ENCODE measurements at places on chromosomes 12 and 14. TPM values are rescaled to one million over a fixed set of nuclear protein-coding genes. Genes with fewer than 3 reads are reported as not detected.

The KRT83 gene
- not detected for total RNA-seq

DNA sequence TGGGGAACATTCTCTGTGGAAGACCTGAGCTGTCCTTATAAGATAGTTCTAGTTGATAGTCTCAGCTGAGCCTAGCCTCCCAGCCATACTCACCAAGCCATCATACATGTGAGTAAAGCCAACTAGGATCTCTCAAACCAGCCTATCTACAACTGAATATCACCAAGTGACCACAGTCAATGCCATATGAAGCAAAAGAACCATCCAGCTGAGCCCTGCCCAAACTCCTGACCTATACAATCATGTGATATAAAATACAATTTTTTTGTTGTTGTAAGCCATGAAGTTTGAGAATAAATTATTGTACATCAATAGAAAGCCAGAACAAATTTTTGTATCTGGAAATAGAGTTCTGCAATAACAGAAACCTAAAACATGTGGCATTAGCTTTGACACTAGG, 118.3 kb downstream of the SLC25A21 start:
- no peak for DNase-seq

GRCh38 chr12:11839091-11839641, 189.7 kb downstream of the ETV6 start:
- DNase-seq: peak; percentile 78

DNA sequence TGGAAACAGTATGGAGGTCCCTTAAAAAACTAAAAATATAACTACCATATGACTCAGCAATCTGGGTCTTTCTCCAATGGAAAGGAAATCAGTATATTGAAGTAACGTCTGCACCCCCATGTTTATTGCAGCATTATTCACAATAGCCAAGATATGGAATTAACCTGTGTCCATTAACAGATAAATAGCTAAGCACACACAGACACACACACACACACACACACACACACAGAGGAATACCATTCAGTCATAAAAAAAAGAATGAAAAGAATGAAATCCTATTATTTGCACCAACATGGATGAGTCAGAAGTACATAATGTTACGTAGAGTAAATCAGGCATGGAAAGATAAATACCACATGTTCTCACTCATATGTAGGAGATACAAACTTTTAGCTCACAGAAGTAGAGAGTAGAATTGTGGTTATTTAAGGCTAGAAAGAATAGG, 4.7 kb downstream of the KLRK1 start:
- DNase-seq: peak; percentile 81

DNA sequence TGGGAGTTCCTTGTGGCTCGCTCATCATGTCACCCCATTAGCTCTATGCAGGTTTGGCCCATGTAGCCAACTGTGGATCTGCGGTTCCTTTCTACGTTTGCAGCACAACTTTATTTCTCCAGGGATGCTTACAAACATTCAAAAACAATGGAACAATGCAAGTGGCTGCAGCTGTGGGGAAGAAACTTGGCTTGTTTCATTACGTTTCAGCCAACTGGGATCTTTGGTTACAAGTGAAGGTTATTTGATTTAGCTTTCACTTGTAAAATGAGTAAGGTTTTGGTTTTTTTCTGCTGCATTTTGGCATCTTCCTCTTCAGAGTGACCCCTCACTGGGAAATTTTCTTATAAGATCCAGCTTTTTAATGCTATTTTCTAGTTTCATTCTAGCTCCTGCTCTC, 105.9 kb downstream of the PLXNC1 start:
- no peak for DNase-seq

The AQP6 gene
- total RNA-seq: not detected

The FOXG1 gene
- total RNA-seq: 16.7 TPM

The CIROP gene
- total RNA-seq: not detected

The SLC6A15 gene
- total RNA-seq: 0.27 TPM

DNA sequence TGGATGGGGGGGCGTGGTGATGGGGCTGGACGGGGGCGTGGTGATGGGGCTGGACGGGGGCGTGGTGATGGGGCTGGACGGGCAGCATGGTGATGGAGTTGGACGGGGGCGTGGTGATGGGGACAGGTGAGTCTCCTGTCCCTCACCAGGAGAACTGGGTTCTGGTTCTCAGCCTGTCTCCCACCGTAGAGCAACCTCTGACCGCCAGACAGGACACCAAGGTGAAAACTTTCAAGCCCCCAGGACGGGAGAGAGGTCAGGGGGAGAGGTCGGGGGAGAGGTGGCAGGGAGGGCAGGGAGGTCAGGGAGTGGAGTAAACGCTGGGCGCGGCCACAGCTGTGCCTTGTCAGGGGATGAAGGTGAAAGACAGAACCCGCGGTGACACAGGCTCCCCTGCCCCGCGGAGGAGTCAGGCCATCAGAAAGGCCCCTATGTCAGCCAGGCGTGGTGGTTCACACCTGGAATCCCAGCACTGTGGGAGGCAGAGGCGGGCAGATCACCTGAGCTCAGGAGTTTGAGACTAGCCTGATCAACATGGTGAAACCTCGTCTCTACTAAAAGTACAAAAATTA, 84.6 kb downstream of the GALNT9 start:
- no peak for DNase-seq

The KRT80 gene
- total RNA-seq: 52.7 TPM

The ST8SIA1 gene
- total RNA-seq: 2.5 TPM

The PAPLN gene
- 0.44 TPM for total RNA-seq

GRCh38 chr14:82676403-82676802, 1142.8 kb upstream of the SEL1L start:
- DNase-seq: no peak

The KCNJ8 gene
- not detected for total RNA-seq

DNA sequence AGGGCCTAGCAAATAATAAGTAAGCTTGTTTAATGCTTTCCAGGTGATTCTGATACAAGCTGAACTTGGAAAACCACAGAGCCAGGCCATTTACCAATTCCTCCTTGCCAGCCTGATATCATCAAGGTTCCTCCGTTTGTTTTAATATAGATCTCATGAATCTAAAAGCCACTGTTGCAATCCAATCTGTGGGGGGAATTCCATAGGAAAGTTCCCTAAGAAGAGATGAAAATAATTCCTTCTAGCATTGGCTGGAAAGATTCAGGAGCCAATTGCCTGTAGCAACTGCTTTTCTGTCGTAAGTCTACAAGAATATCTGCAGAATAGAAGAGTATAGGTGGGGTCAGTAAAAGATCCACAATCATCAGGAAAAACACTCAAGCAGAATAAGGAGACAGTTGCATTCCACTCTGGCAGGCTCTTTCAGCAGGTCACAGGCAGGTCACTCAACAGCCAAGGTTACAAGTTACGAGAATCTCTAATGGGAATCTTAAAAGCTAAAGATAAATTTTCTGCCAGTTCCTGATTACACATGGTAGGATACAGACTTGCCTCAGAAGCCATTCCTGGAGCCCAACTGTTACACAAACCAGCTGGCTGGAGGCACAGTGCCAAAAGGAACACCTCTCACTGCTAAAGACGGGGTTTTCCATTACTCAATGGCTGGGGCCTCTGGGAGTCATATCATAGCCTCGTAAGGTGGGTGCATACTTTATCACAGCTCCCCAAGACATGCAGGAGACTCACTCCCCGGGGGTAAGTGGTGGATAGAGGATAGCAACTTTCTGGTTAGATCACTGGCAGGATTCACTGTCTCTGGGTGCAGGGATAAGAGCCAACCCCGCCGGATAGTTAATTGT, 43.6 kb downstream of the FGD6 start:
- peak; percentile 88 for DNase-seq

DNA sequence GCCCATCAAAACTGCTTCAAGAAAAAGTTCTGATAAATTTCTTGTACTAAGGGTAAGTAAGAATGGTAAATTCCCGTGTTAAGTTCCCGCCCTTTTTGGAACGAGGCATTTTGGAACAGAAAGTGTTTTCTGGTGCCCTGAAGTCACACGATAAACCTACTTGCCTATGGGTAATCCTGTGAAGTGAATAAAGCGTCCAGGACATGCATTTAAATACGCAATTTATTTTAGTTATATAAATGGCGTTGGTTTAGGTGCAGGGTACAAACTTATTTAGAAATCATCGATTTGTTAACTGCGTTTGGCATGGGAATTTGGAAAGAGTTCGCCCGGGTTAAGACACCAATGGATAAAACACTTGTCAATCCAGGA, 715 bp upstream of the RAP1B start:
- peak; percentile 68 for DNase-seq

DNA sequence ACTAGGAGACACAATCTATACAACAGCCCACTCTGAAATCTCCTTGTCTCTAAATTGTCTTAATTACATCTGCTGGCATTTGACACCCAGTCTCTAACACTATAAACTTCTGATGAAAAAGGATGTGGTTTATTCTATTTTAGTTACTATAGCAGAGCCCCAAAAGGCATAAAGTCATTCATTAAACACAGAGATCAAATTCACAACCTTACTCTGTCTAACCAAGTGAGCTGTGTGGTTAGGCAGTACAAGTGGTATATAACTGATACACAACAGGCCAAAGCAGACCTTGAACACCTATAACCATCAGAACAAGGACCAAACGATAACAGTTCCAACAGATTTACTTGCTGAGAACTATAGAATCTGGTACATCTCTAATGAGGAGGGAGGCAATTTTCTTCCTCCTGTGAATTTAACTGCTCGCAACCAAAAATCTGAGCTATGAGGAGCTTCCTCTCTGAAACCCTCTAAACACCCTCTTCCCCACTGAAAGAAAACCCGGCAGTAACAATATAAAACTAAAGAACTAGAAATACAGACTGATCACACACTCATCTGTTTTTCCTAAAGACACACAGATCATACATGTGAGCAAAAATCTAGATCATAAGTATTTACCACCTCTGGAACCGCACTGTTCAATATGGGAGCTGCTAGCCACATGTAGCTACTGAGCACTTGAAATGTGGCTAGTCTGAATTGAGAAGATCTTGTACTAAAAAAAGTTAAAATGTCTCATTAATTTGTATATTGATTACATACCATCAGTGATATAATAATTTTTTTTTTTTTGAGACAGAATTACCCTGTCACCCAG, 17.7 kb downstream of the SPPL3 start:
- no peak for DNase-seq

- DNase-seq: no peak
Measured at GRCh38 chr12:115750340-115750739, 527.2 kb downstream of the MED13L start.

The CEBPE gene
- not detected for total RNA-seq

GRCh38 chr14:104437703-104438102, 141.9 kb upstream of the C14orf180 start:
- DNase-seq: no peak

The YAF2 gene
- total RNA-seq: 17.9 TPM

GRCh38 chr14:71206766-71207371, 299.6 kb downstream of the PCNX1 start:
- DNase-seq: peak; percentile 92

GRCh38 chr12:57473886-57474285, 5.8 kb downstream of the ARHGAP9 start:
- DNase-seq: no peak

DNA sequence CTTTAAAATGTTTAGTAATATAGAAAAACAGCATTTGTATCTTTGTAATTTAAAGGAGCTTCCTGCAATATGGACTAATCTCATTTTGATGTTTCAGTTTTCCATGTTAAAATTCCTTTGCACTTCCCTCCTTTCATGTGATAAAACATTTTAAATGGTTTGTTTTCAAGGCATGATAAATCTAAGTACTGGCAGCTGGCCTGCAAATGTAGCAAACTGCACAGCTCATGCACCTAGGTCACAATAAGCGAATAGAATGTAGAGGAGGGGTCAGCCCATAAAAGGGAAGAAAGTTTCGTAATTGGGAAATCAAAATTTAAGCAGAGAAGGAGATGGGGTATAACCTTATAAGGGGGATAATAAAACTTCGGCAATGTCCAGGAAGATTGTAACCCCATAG, 80.0 kb upstream of the KCNH3 start:
- DNase-seq: no peak

DNA sequence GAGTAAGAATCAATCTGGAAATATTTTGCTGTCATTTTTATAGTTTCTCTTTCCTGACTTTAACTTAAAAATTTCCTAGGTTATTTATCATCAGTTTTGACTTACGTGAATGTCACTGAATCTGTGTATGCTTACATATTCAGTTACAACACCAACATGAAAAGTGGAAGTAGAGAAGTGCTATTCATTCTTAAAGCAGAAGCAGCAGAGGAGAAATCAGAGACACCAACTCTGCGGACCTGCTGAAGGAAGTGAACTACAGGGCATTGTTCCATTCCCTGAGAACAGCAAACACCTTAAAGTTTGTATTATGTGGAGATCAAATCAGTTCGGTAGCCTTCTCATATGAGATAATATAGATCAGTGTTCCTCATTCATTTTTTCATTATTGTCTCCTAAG, 34.1 kb downstream of the RAD51B start:
- no peak for DNase-seq

DNA sequence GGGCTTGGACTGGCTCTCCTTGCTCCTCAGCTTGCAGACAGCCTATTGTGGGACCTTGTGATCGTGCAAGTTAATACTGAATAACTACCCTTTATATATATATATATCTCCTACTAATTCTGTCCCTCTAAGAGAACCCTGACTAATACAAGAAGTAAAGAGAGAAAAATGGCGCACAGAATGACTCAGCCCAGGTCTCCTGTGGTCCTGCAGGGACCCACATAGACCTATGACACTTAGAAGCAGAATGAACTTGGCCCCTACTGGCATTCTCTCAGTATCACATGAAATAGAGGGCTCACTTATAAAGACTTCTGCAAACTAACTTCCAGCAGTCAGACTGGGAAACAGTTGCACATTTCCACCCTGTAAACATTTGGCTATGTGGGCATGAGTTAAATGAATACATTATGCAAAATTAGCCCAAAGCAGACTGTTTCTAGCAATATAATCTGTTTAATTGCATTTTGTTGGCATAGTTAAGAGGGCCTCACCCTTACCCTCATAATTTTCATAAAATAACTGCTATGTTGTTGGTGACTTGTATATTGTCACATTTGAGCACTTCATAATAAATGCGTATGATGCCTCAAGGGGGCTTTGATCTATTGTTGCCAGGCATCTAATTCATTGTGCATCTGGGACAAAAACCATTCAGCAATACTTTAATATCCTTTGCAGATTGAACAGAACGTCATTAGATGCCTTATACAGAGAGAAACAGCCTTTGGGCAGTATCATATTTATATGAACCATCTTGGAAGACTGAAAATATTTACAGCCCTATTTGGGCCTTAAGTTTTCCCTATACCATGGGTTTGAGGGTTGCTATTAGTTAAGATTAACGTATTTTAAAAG, 349.7 kb upstream of the DIO2 start:
- DNase-seq: no peak

- DNase-seq: no peak
Measured at GRCh38 chr12:916712-917445, 32.6 kb downstream of the RAD52 start.

Data from M059J (cell line).